ENCODE measurements at places on chromosomes 2 and 18.

GRCh38 chr2:174385201-174385600 is 10.3 kb upstream of the SCRN3 start:
- DNase-seq = no peak

- DNase-seq = no peak
Measured at GRCh38 chr2:160784034-160784433, 290.4 kb upstream of the RBMS1 start.

DNA sequence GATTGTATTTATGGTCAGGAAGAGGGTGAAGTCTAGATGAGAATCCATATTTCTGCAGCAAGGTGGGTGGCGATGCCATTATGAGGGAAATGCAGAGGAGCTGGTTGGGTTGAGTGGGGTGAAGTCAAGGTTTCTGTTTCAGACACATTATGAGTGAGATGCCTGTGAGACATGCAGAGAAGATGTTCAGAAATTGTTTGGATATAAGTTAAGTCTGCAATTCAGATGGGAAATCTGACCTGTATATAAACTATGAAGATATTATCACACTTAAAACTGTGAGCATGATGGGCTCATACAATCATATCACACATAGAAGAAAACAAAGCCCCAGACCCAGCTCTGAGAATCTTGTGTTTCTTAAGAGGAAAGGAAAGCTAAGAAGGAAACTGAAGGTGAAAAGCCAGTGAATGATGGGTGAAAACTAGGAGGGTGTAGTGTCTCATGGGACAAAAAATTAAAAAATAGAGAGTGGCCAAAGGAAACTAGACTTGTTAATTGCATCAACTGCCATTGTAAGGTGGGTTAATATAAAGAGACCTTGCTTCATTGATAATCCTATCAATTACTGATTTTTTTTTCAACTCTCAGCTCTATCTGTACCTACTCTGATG is 14.2 kb downstream of the GALNT5 start:
- DNase-seq = no peak

DNA sequence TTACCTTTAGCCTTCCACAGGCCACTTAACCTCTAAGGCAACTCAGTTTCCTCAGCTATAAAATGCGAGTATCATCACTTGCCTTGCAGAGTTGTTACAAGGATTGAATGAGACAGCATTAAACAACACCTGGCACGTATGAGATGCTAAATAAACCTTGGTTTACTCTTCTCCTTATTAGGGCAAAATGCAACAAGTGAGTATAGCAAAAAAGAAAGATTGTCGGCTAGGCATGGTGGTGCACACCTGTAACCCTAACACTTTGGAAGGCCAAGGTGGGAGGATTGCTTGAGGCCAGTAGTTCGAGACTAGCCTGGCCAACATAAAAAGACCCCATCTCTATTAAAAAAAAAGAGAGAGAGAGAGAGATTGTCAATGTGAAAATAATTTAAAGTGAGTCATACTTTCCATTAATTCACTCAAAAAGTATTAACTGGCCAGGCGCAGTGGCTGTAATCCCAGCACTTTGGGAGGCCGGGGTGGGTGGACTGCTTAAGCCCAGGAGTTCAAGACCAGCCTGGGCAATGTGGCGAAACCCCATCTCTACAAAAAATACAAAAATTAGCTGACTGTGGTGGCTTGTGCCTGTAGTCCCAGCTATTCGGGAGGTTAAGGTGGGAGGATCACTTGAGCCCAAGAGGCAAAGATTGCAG is 8.0 kb downstream of the ATAD2B start:
- DNase-seq = no peak
